ENCODE measurements at places on chromosomes 12 and 14.

DNA sequence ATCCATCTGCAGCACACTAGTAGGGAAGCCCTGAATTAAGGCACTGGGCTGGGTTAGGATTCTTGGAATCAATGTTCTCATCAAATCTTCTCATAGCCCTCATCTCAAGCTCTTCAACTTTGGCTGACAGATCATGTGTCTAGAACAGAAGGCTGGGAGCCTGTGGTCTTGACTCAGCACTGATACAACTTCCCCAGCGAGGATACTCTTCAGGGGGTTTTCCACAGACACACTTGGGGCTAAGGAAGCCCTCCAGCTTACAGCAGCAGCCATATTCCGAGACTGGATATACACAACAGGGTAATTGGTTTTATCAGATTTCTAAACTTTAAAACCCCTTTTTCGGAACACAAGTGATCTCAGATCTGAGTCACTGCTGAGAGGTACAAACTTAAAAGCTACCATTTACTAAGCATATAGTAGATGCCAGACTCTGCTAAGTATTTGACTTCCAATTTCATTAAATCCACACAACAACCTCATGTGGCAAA lies 3.5 kb downstream of the FMNL3 start:
- DNase-seq, result peak; percentile 46

- no peak for DNase-seq
Observed at GRCh38 chr12:51774933-51775332, 73.6 kb downstream of the FIGNL2 start.

DNA sequence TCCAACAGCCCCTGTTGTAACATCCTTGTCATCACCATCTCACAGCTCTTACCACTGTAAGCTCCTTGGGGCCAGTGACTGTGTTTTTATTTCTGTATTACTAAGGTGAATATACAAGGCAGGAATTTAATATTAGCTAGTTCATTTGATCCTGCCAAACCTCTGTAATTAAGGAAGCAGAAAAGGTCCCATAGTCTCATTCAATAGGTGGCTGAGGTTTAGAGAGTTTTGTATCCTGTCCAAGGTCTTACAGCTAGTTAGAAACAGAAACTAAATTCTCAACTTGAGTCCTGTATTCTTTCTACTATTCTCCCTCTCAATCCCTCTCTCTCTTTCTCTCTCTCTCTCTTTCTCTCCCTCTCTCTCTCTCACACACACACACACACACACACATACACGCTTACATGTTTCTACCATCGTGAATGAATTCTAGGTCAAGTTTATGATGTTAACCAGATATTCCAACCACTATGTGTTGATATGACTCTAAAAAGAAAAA lies 543 bp upstream of the GLIPR1 start:
- no peak for DNase-seq

- no peak for DNase-seq
Observed at GRCh38 chr12:102896067-102896466, 21.0 kb downstream of the PAH start.

DNA sequence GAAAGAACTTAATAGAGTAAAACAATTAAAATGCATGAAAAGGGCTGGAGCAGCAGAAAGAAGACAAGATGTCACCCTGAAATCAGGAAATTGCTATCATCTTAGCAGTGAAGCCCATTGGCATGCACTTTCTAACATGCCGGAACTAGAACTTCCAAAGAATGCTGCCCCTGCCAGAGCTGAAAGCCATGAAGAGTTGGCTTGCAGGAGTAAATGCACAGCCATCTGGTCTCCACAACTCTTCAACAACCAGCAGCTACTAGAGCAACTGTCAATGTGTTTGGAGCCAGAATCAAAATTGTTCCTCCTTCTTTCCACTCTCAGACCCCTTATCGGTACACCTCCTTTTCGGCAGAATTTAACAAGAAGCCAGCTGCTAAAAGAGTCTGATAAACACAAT lies 414.1 kb downstream of the KCNH5 start:
- no peak for DNase-seq

GRCh38 chr12:94056419-94057158 lies 91.8 kb upstream of the PLXNC1 start:
- no peak for DNase-seq

GRCh38 chr12:2284857-2285256 lies 232.1 kb downstream of the CACNA1C start:
- peak; percentile 41 for DNase-seq

DNA sequence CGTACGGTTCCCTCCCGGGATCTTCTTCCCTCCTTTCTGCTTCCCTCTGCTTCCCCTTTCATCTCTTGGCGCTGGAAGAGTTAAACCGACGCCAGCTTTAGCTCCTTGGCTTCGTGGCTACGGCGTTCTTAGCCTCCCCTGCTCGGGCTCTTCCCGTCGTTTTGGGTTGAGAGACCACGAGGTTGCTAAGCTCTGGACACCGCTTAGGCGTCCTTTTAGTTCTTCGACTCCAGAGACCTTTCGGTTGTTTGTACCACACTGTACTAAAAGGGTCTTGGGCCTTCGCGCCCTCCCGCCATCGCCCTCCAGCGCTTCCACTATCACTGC lies 545 bp downstream of the CPSF2 start:
- DNase-seq, result no peak

DNA sequence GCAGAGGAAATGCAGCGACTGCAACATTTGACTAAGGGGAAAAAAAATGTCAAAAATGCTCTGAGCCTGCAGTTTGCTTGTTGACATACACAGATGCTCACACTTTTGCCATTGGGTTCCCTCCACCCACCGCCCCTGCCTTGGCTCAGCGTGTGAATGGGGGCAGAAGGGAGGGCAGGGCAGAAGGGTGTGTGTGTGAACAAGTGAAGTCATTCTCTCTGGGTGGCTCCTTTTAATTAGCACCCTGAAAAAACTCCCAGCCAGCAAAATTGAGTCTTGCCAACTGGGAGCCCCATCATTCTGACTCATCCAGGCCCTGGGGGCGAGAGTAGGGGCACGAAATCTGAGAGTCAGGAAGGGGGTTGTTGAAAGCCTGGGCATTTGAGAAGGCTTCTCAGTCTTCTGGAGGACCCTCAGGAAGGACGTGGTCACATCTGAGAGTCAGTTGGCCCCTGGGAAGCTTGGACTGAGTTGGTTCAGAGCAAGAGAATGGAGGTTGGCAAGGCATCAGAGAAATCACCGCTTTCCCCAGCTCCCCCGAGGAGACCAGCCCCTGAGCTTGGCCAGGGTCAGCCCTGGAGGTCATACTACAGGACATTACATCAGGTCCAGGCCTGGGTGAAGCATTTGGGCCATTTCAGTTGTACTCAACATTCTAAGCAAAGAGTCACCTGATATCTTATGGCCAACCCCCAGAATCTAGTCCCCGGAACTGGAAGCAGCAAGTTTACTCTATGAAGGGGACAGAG lies 22.7 kb upstream of the KRT78 start:
- DNase-seq, result no peak

DNA sequence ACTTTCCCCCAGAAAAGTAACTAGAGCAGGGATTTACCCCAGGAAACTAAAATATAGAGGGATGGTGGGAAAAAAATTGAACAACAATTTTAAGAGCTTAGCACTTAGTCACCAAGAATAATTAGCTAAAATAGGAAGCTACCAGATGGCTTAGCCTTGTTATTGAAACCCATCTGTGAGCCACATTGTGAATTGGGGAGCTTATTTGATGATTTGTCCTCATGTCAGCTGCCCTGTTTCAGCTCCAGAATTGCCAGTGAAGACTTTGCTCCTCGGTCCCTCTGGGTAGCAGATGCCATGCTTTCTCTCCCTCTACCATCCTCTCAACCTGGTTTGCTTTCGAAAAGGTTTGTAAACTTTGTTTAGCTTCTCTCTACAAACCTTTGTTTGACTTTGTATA lies 67.7 kb upstream of the PTHLH start:
- no peak for DNase-seq

- DNase-seq, result no peak
Observed at GRCh38 chr14:61051621-61052020, 70.6 kb downstream of the SLC38A6 start.

DNA sequence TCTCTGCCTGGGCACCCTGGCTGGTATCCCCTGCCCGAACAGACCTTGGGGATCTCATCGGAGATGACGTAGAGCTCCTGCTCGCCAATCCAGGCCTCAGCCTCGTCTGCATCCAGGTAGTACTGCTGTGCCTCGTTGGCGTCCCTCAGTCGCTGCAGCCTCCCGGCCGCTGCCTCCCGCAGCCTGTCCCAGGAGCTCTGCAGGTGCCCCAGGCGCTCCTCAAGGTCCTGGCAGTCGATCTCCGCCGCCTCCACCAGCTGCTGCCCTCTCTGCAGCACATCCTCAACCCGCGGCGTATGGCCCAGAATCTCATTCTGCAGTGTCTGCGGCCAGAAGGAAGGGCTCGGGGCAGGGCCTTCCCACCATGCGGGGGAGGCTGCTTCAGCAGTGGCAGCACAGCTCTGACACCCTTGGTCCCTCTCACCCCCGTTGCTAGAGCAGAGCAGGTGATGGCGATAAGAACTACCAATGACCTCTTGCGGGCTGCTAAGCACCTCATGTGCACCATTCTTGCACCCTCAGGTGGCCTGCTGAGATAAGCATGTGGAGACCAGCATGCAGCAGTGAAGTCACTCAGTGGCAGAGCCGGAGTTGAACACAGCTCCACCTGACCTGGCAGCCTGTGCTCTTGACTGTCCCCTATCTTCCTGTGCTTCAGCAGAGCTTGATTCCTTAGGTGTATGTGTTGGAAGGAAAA lies 71.0 kb downstream of the PLEKHG3 start:
- DNase-seq, result no peak

GRCh38 chr12:98438656-98439230 lies 76.6 kb upstream of the TMPO start:
- DNase-seq, result no peak

DNA sequence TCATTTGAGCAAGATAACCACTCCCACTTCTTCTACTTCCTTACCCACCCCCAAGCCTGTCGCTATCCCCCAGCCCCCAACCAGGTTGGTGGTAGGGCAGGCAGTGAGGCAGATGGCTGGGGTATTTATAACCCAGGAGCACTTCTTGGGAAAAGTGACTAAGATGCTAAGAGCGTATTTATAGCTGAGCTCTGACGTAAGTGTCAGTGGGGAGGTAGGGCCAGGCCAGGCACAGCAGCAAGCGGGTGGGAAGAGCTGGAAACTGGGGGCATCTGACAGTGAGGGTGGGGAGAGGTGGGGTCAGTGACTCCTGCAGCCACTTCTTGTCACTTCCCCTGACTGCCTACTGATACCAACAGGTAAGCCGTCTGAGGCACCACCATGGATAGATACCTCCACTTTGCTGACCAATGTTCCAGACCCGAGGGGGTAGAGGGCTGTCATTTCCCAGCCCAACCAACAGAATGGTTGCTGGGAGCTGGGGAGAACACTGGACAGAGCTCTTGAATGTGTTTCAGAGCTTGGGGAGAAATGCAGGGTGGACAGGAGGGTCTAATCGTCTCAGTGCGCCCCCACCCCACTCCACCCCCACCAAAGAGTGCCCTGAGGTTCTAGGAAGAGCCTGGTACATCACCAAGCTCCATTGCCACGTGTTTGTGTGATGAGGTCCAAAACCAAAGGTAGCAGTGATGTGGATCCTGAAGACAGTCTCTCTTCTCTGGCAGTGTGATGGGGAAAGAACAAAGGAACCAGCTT lies 2.7 kb upstream of the INHBE start:
- DNase-seq, result no peak

DNA sequence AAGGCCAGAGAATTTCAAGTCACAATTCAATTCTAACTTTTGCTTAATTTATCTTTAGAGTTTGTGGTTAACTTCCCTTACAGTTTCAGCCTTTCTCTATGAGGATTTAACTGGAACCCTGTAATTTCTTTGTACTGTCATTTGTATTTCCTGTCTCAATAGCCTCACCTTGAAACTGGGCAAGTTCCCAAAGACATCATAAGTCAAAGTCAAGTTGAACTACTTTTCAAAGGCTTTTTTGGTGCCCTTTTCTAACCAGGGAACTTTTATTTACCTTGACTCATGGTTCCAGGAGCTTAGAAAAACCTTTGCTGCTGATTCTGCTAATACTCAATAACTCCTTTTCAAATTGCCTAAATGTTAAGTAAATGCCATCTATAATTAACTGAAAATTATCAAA lies 200.8 kb upstream of the KRR1 start:
- DNase-seq, result no peak

GRCh38 chr12:121490401-121491281 lies 90.2 kb downstream of the KDM2B start:
- no peak for DNase-seq

- DNase-seq, result no peak
Observed at GRCh38 chr14:99174081-99174769, 97.8 kb downstream of the BCL11B start.

GRCh38 chr12:12965836-12966235 lies 13.9 kb upstream of the GPRC5D start:
- DNase-seq, result no peak

- DNase-seq, result no peak
Observed at GRCh38 chr12:29067430-29067829, 81.6 kb upstream of the FAR2 start.

- DNase-seq, result no peak
Observed at GRCh38 chr14:21090194-21090939, 8.1 kb downstream of the ZNF219 start.

DNA sequence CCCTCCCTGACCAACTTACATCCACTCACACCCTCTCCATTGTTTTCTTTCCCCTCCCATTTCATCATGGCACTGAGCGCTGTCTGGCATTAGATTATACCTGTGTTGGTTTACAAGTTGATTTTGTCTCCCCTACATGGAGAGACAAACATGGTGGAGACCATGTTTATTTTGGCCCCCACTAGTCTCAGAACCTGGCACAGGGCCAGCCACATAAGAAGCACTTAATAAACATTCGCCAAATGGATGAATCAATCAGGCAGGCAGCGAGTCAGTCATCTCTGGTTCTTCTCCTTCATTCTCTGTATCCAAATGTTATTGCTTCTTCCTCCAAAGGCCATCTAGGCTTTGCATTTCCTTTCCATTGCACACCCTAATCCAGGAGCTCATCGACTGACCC lies 177.4 kb downstream of the DPF3 start:
- DNase-seq, result no peak

GRCh38 chr12:63779498-63780481 lies at the start of gene RXYLT1:
TSS of gene RXYLT1 (plus strand) at chr12:63779909. CDS start at chr12:63779961, 52 bp downstream.
- peak; percentile 77 for DNase-seq

DNA sequence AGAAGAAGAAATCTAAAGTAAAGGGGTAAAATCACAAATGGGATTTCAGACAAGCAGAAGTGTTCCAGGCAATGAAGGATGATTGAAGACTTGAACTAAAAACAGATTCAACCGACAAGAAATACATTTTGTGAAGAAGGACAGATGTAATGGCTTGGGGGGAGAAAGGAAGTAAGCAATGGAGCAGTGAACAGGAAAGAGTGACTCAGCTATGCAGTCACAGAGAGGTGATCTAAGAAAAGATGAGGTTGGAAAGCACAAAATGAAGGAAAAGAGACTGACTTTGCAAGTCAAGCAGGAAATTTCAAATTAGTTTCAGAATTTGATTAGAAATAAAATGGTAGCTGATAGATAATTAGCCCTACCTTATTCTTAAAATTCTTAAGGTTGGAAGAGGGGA lies 66.5 kb downstream of the PUS7L start:
- DNase-seq, result no peak

GRCh38 chr12:69405566-69405865 lies 46.0 kb downstream of the YEATS4 start:
- no peak for DNase-seq

GRCh38 chr12:83954071-83954789 lies 958.4 kb downstream of the SLC6A15 start:
- no peak for DNase-seq

- no peak for DNase-seq
Observed at GRCh38 chr14:54549862-54550261, 17.1 kb upstream of the SAMD4A start.

- no peak for DNase-seq
Observed at GRCh38 chr14:28254768-28255167, 511.8 kb upstream of the FOXG1 start.

- DNase-seq, result no peak
Observed at GRCh38 chr14:96231526-96232130, 24.4 kb upstream of the BDKRB1 start.

GRCh38 chr12:30155001-30155730 lies 371.4 kb upstream of the TMTC1 start:
- no peak for DNase-seq

Data from activated T-cell treated with anti-CD3 and anti-CD28 coated beads for 48 hours (primary cell).